SK-MEL-5 (cell line): ENCODE measurements at places on chromosomes 12 and 14. TPM values are rescaled to one million over a fixed set of nuclear protein-coding genes. Genes with fewer than 3 reads are reported as not detected.

Gene WDHD1
- 13.6 and 16.7 TPM in 2 replicates for total RNA-seq

Gene C14orf39
- not detected in 2 replicates for total RNA-seq

Gene DACT1
- 8.8 and 9.7 TPM in 2 replicates for total RNA-seq

Gene SPTB
- 0.05 TPM in 1 of 2 replicates, not detected in the other for total RNA-seq

Gene NTF3
- 0.37 and 0.53 TPM in 2 replicates for total RNA-seq

Gene ERP27
- 0.61 and 0.74 TPM in 2 replicates for total RNA-seq
